Activated CD4-positive, alpha-beta T cell treated with anti-CD3 and anti-CD28 coated beads for 24 hours (primary cell): ENCODE measurements at places on chromosomes 2 and 18.

GRCh38 chr18:23387265-23387664, 65.8 kb upstream of the RIOK3 start:
- DNase-seq: no peak

DNA sequence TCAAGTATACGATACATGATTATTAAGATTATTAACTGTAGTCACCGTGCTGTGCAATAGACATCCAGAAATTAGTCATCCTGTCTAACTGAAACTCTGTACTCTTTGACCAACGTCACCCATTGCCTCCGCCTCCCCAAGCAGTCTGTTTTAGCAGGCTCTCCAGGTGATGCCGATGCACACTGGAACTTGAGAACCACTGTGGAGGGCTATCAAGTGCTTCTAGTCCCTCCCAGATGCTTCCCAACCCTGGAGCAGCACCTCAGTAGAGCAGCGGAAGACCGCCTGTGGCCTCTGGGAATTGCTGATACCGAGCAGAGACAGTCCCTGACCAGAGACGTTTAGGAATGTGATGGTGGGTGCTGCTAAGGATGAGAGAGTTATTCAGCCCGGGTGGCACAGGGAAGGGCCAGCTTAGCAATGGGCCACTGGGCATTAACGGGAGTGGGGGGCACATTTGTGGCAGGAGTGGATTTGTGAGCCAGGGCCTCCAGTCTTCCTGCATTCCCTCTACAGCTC, 50.7 kb downstream of the LIPG start:
- no peak for DNase-seq

DNA sequence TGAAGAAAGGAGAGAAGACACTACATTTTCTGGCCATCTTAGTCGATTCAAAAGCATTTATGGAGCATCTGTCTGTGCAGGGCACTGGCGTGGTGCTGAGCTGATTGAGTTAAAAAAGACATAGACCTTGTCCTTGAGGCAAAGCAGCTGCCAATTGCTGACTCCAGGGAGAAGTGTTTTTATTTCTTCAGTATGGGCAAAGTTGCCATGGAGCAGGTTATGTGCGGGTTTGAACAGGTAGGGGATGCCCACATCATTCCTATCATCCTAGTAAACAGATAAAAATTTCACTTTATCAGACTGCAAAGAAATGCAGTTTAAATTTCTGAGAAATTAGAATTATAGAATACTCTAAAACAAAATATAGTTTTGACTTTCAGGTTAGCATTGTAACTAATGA, 125.8 kb downstream of the NUP35 start:
- no peak for DNase-seq

- DNase-seq: no peak
Measured at GRCh38 chr2:115634578-115634977, 1192.1 kb downstream of the DPP10 start.

DNA sequence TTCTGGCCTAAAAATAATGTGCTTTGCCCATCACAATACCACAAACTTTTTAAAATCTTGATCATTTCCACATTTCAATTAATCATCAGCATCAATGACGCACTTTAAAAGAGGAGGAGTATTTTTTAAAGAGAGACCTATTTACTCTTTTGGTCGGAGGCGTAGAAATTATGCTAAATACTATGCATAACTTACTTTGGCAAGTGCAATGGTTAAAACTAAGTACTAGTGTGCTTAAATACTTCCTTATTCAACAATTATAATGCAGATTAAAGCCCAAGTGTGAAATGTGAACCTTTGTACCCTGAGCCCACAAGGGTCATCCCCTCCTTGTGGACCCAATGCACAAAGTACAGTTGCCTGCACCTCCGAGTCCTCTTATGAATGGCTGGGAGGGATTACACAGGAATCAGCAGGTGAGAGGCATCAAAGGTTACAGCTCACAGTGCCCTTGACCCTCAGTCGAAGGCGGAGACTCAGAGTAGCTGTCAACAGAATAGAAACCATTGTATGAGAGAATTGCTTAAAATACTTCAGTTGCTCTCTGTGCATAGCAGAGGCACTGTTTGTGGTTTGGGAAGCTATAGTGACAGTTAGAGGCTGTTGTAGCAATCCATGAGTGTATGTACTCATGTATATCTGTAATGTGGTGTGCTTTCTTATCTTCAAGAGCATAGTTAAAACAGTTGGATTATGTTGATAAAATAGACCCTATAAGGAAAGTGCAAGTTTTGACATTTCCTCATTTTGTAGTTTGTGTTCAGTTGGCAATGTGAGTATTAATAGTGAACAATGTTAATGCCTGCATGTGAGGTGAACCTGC, 151.7 kb upstream of the ITGA4 start:
- no peak for DNase-seq

DNA sequence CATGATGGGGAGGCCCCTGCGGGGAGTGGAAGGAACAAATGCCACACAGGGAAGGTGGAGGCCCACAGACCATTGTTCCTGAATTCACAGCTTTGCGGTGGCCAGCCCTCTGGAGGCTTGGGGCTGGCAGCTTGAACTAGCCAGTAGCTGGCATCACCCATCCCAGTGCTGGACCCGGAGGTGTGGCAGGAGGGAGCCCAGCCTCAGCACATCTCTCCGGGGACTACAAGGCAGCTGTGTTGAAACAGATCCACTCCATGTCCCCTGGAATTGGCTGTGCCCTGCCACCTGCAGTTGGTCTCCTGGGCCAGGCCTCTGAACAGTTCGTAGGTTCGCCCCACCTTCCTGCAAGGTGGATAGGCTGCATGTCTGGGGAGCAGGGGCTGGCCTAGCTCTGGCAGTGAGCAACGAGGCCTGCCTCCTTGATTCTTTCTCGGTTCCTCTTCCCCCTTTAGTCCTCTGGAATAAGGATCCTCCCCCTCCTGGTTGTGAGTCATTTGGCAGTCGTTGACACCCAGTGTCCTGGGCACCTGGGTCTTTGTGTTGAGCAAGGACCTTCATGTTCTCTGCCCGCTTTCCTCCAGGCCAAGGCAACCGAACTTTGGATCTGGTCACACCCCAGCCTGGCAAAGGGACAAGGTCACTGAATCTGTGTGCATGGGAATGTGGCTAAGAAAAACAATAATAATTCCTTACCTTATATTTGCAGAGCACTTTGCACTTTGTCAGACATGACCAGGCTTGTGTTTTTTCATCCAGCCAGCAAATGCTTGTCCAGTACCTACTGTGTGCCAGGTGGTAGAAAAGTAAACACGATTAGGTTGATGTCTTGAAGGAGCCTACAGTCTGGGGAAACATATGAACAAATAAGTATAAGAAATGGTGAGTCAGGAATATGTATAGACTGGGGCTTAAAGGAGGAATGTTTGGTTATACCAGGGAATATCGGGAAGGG, 55.0 kb upstream of the MCFD2 start:
- DNase-seq: no peak

DNA sequence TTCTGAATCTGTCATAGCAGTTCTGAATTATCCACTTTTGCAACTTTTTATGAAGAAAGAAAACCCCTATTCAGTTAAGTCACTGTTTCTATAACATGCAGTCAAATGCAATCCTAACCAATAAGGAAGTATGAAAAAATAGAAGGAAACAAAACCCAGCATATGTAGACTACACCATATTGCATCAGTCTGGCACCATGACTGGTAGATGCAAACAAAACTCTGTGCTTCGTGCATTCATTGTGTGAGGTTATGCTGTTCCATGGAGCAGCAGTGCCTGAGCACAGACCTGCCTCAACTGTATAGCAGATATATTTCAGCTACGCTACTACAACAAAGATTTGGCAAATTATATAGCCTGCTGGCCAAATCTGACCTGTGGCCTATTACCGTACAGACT, 325.5 kb downstream of the LRP1B start:
- DNase-seq: no peak

DNA sequence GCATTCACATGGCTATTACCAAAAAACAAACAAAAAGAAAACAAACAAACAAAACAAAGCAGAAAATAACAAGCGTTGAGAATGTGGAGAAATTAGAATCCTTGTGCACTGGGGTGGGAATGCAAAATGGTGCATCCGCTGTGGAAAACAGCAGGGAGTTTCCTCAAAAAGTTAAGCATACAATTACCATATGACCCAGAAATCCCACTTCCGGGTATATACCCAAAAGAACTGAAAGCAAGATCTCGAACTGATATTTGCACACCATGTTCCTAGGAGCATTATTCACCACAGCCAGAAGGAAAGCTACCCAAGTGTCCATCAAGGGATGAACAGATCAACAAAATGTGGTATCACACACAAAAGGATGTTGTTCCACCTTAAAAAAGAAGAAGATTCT, 17.9 kb upstream of the TEX51 start:
- no peak for DNase-seq

DNA sequence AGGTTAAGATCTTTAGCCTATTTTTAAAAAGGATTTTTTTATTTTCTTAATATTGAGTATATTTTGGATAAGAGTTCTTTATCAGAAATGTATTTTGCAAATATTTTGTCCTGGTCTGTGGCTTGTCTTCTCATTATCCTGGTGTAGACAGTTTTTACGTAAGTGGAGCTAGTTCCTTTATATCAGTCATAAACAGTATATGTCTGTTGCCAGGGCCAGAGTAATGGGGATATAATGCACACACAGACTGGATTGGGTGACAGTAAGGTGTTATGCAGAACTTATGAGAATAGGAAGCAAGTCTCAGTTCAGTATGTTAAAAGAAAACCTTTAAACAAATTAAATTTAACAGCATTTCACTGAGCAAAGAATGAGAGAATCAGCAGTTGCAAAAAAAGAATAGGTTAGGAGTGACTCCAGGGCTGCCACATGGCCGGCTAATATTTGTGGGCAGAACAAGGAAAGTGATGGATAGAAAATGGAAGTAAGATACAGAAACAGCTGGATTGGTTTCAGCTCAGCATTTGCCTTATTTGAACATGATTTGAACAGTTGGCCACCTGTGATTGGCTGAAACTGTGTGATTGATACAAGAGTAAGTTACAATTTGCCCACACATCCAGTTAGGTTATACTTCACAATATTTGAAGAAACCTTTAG, 61.1 kb upstream of the ZNG1B start:
- no peak for DNase-seq

DNA sequence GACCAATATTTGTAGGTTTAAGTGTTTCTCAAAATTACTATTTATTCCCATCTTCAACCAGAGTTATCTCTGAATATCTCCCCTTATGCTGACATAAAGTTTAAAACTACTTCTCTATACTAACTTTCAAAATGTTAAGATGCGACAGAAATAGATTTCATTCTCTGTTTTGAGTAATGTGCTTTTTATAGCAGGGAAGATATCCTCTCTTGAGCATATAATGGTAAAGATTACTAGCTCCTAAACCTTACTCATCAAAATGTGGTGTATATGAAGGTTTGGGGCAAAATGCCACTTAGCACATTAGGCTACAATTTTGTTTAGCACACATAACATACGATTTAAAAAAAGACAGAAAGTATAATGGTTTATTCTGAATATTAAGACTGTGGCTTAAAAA, 54.4 kb downstream of the CWC22 start:
- DNase-seq: no peak

DNA sequence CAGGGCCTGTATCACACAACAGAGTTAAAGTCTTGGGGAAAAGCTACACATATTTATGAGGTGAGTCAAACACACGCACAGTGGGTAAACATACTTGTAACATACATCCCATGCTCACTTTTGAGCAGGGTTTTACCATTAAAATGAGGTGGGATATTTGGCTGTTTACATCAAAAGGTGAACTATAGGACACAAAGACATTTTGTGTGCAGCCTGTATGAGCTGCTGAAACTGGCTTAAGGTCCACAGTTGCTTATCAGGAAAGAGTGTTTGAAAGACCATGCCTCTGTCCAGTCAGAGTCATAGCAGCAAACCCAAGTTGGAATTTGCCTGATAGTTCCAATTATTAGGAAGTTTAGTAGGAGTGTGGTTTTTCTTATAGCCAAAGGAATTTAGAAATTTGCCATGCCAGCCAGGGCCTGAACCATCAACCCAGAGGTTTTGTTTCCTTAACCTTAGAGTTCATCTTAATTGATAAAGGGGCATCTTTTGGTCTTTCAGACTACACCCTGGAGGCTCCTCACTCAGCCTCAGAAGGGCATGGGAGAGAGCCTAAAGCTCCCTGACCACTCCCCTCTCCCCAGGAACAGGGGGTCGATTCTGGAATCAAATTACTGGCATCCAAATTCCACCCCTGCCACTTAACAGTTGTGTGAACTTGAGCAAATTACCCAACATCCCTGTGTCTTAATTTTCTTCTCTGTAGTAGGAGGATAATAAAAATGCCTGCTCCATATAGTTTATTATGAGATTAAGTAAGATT, 29.9 kb upstream of the L3MBTL4 start:
- DNase-seq: no peak

GRCh38 chr2:222730366-222730999, 59.0 kb downstream of the MOGAT1 start:
- DNase-seq: no peak

- DNase-seq: no peak
Measured at GRCh38 chr2:95345081-95345562, 48.0 kb downstream of the KCNIP3 start.

- DNase-seq: no peak
Measured at GRCh38 chr2:98388601-98389250, 42.5 kb downstream of the CNGA3 start.

DNA sequence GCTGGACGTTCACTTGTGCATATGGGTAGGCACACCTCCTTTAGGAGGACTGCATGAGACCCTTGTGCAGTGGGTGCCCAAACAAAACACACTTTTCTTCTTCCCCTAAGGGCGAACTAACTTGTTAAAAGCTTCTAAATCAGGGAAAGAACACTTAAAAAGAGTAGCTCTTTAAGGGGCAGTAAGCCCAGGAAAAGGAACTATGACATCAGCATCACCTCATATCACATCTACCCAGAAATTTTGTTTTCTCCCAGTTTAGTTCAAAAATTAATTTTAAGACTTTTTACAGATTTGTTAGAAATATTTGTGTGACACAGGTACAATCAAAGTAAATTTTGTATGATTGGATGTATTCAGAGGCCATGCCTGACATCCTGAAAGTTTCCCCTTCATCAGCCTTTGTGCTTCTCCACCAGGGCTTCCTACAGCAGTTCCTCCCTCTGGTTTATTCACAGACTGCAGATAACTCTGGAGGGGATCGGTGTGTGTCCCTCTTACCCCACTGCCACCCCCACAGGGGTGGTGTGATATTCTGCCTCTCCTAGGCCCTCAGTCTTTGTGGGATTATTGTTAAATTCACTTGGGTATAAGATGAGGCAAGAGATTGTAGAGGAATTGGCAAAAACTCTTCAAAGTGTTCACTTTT, 27.6 kb downstream of the BCL2L11 start:
- DNase-seq: no peak

DNA sequence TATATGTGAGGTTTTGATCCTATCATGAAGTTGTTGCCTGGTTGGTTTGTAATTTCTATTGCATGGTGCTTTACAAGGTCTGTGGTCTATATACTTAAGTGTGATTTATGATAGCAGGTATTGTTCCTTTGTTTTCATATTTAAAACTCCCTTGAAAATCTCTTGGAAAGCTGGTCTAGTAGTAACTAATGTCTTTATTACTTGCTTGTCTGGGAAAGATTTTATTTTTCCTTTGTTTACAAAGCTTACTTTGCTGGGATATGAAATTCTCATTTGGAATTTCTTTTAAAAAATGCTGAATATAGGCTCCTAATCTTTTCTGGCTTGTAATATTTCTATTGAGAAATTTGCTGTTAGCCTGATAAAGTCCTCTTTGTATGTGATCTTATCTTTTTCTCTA, 862.9 kb upstream of the NXPH2 start:
- DNase-seq: no peak
